Nasal cavity respiratory epithelium epithelial cell of viscerocranial mucosa (primary cell): ENCODE measurements at places on chromosomes 3 and 15. TPM values are rescaled to one million over a fixed set of nuclear protein-coding genes. Genes with fewer than 3 reads are reported as not detected.

RBP2 gene
- total RNA-seq, result not detected in 2 replicates

GHSR gene
- total RNA-seq, result not detected in 2 replicates

RARB gene
- under 0.01 and 2.6 TPM in 2 replicates for total RNA-seq

THBS1 gene
- total RNA-seq, result 231 and 276 TPM in 2 replicates

CDCP1 gene
- total RNA-seq, result 141 and 146 TPM in 2 replicates

USP13 gene
- 2.1 and 4.1 TPM in 2 replicates for total RNA-seq

CCDC12 gene
- 26.0 and 29.5 TPM in 2 replicates for total RNA-seq

CHRNA3 gene
- total RNA-seq, result not detected in 2 replicates

GCHFR gene
- 4.3 and 15.7 TPM in 2 replicates for total RNA-seq

CORO2B gene
- under 0.01 and 0.14 TPM in 2 replicates for total RNA-seq

RHOV gene
- 6.2 and 37.3 TPM in 2 replicates for total RNA-seq

CATSPER2 gene
- total RNA-seq, result 1.4 and 6.7 TPM in 2 replicates

DZIP1L gene
- 0.34 and 1.3 TPM in 2 replicates for total RNA-seq

TMEM212 gene
- total RNA-seq, result not detected in 2 replicates

CELF6 gene
- total RNA-seq, result 0.21 TPM in 1 of 2 replicates, not detected in the other

C3orf18 gene
- 0.68 and 3.6 TPM in 2 replicates for total RNA-seq

FAM43A gene
- total RNA-seq, result 2.4 and 7.3 TPM in 2 replicates

SEMA4B gene
- 117 and 329 TPM in 2 replicates for total RNA-seq

CEP63 gene
- 24.9 and 26.7 TPM in 2 replicates for total RNA-seq

GRK7 gene
- 0.07 TPM in 1 of 2 replicates, not detected in the other for total RNA-seq

TMEM62 gene
- total RNA-seq, result 18.8 and 21.2 TPM in 2 replicates

SAXO2 gene
- 0.68 and 3.1 TPM in 2 replicates for total RNA-seq

WDR93 gene
- total RNA-seq, result 0.07 TPM in 1 of 2 replicates, not detected in the other

ALDH1L1 gene
- total RNA-seq, result 1.0 and 21.5 TPM in 2 replicates

UACA gene
- total RNA-seq, result 24.3 TPM in 2 replicates

ACTR8 gene
- 21.7 and 21.9 TPM in 2 replicates for total RNA-seq

CTDSPL gene
- total RNA-seq, result 37.3 and 76.8 TPM in 2 replicates

TMEM266 gene
- total RNA-seq, result 0.34 and 2.2 TPM in 2 replicates

CPNE9 gene
- total RNA-seq, result not detected in 2 replicates

FBXO40 gene
- not detected in 2 replicates for total RNA-seq

SH3GL3 gene
- total RNA-seq, result under 0.01 and 0.14 TPM in 2 replicates

HYAL2 gene
- 59.1 and 76.5 TPM in 2 replicates for total RNA-seq

KIF15 gene
- 0.50 and 0.68 TPM in 2 replicates for total RNA-seq

MYRIP gene
- total RNA-seq, result under 0.01 TPM in 1 of 2 replicates, not detected in the other

SFMBT1 gene
- 9.3 and 10.3 TPM in 2 replicates for total RNA-seq

CYP1A2 gene
- not detected in 2 replicates for total RNA-seq

ZNF502 gene
- total RNA-seq, result 6.2 and 9.0 TPM in 2 replicates

ROBO1 gene
- total RNA-seq, result 46.1 and 110 TPM in 2 replicates

FBN1 gene
- total RNA-seq, result 1.0 and 3.2 TPM in 2 replicates

MOBP gene
- total RNA-seq, result not detected in 2 replicates

SLC28A1 gene
- not detected in 2 replicates for total RNA-seq

LRRK1 gene
- total RNA-seq, result 4.8 and 14.3 TPM in 2 replicates

PCSK6 gene
- total RNA-seq, result 4.3 and 11.6 TPM in 2 replicates

GCSAM gene
- total RNA-seq, result under 0.01 and 1.1 TPM in 2 replicates

GABRA5 gene
- not detected in 2 replicates for total RNA-seq

RAD18 gene
- total RNA-seq, result 5.8 and 9.4 TPM in 2 replicates

FBXL22 gene
- total RNA-seq, result 0.28 and 0.34 TPM in 2 replicates

RFC4 gene
- 17.1 and 23.9 TPM in 2 replicates for total RNA-seq

SERINC4 gene
- 0.07 TPM in 1 of 2 replicates, not detected in the other for total RNA-seq
